ENCODE measurements at places on chromosomes 12 and 14.

DNA sequence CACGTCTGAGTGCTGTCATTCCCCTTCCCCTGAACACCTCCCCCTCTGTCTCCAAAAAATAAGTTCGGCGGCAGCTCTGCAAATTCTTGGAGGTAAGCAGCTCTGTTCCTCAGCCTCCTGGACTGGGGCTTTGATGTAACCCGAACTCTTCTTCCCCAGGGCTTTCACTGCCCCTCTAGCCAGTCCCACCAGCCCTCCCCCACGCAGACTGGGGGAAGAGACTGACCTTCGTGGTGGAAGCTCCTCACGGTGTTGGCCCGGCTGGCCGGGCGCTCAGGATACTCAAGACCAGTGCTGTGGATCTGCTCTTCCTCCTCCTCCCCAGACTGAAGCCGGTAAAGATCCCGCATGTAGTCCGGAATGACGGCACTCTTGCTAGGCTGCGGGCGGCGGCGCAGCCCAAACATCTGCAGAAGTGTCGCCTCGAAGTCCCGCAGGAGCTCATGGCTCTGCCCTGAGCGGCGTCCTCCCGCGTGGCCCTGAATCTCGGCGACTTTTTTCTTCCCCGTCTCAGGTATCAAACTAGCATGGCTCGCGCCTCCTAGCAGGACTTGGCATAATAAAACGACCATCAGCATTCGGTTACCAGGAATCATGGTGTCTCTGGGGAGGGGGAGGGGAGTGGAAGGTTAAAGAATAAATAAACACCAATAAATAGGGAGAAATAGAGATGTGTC is 4.9 kb downstream of the BMP4 start:
- no peak for DNase-seq

DNA sequence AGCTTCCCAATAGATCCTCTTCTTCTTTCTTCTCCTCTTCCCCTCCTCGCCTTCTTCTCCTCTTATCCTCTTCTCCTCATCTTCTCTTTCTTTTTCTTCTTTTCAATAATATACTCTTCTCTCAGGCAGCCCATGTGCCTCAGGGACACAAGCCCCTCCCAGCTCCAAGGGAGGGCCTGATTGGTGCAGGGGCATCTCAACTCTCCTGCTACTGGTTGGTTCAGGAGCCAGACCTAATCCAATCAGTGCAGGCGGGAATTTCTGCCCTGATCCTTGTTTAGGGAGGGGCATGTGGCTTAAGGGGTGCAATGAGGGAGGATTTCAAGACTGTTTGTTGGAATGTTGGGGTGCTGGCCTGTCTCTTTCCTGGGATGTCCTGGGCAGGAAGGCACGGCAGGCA is 9.0 kb downstream of the SERPINA12 start:
- DNase-seq = no peak

- DNase-seq = no peak
Measured at GRCh38 chr14:66009089-66009488, 477.1 kb upstream of the CCDC196 start.

DNA sequence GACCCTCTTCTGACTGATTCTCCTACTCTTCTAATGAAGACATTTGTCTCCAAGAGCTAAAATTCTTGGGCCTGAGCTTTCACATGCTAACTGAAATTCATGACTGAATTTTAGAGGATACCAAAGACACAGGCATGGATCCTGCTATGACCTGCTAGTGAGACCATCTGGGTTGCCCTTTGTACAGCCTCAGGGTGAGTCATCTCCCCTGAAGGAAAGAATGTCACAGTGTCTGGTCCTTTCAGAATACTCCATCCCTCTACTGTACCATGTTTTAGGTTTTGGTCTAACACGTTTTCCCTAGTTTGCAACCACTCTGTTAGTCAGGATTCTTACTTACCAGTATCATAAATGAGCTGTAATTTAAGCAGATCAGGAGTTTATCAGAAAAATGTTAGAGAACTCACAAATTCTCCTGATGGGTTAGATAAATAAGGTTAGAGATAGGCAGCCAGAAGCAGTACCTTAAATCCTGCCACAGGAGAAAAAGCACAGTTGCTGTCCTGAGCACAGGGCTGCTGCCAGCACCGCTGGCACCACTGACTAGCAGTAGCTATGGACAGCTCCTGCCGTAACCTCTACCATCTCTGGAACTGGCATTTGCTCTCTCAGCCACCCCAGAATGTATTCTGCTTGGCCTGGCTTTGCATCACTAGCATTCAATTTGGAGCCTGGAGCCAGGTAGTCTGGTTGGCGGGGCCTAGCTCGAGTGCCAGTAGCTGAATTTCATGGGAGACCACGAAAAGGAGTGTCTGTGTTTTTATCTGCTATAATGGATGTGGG is 127.6 kb downstream of the ANO6 start:
- DNase-seq = no peak

DNA sequence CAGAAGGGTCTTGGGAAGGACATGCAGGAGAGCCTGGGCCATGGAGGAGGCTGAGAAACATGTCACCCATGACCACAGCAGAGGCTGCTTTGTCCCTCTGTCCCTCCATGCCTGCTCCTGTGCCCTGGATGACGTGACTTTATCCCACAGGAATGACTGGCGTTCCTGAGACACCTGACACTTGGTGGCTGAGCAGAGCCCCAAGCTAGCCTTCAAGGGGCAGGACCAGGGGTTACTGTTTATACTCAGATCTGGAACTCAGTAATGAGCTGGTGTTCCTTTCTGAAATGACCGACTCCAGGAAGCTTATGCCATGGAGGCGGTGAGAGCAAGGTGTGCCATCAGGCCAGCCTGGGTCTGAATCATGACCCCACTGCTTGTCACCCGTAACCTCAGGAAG is 44.2 kb downstream of the ZFP36L1 start:
- no peak for DNase-seq

- DNase-seq = no peak
Measured at GRCh38 chr12:50043308-50043707, 14.1 kb upstream of the ASIC1 start.

DNA sequence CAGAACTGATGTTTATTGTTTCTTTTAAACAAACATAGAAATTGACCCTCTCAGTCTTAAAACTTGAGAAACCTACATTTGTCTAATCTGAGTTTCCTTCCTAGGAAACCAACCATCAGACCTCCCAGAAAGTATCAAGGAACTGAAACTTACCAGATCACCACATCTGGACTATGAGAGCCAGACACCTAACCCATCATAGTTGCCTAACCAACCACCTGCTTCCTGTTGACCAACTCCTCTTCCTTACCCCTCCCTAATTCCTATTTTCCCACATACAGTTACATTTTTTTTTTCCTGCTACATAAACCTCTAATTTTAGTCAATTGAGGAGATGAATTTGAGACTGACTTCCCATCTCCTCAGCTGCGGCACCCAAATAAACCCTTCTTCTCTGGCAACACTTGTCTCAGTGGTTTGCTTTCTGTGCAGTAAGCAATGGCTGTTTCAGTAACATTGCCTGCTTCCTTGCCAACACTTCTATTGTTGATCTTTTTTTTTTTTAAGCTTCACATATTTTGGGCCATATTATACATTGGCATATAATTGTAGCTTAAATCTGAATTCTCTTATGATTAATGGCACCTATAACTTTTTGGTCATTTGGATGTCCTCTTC is 34.3 kb downstream of the KLRD1 start:
- DNase-seq = no peak

DNA sequence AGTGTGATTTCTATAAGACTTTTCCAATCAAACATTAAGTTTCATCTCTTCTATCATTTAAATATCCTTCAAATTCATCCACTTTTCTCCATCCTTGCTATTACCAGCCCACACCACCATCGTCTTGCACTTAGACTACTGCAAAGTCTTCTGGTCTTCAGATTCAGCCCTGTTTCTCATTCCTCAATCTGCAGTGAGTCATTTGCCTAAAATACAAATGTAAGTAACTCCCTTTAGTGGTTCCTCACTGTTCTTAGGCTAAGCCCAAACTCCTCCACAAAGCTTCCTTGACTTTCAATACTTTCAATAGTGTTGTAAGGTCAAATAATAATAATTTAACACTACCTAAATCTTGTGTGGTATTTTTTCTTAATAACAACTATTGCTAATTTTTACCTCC is 83.3 kb downstream of the PLEKHG7 start:
- DNase-seq = no peak

DNA sequence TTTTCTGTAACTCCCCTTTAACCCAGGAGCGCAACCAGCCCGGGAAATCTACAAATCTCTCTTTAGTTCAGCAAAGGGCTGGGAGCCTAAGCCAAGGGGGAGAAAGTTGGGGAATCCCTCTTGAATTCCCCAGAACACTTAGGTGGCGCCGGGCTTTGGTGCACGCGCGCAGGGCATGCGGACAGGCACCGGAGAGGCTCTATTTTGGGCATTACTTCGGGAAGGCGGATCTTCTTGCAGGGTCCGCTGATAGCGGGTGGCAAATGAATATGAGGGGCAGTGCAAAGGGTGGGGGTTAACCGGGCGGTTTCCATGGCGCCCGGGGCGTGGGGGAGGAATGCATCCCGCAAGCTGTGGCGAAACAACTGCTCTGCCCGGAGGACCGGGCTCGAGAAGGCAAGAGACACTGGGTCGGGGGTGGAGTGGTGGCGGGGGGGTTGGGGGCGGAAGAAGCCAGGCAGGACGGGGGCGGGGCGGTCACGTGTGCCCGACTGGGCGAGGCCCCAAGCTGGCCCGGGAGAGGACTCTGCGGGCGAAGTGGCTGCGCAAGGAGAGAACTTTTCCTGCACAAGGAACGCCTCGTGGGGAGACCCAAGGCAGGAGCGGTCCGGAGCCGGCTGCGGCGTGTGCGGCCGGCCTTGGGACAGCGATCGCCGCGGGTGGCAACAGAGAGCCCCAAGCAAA is at the start of gene FLVCR2:
Gene FLVCR2 (plus strand): TSS at position 519 of the 684 bp plus-strand sequence. CDS start 353 bp downstream, outside the sequence.
- DNase-seq = peak; percentile 78
